ENCODE measurements at places on chromosomes 3 and 15.

DNA sequence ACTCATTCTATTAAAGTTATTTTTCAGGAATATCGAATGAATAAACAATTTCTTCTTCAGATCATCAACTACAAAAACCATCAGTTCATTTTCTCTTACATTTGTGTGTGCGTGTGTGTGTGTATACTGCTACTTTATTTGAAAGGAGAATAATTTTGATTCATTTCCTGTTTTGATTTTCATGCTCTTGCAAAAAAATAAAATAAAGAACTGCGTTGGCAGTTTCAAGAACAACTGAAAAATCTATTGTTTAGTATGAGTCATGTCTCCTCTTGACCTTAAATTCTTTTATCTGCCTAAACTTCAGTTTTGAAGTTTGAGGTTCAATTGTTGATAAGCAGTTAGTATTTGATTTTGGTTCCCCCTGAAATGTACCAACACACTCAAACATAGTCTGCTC, 540.8 kb downstream of the FGF12 start:
- DNase-seq, result no peak

- DNase-seq, result no peak
Measured at GRCh38 chr3:140424211-140424610, 253.7 kb upstream of the TRIM42 start.

DNA sequence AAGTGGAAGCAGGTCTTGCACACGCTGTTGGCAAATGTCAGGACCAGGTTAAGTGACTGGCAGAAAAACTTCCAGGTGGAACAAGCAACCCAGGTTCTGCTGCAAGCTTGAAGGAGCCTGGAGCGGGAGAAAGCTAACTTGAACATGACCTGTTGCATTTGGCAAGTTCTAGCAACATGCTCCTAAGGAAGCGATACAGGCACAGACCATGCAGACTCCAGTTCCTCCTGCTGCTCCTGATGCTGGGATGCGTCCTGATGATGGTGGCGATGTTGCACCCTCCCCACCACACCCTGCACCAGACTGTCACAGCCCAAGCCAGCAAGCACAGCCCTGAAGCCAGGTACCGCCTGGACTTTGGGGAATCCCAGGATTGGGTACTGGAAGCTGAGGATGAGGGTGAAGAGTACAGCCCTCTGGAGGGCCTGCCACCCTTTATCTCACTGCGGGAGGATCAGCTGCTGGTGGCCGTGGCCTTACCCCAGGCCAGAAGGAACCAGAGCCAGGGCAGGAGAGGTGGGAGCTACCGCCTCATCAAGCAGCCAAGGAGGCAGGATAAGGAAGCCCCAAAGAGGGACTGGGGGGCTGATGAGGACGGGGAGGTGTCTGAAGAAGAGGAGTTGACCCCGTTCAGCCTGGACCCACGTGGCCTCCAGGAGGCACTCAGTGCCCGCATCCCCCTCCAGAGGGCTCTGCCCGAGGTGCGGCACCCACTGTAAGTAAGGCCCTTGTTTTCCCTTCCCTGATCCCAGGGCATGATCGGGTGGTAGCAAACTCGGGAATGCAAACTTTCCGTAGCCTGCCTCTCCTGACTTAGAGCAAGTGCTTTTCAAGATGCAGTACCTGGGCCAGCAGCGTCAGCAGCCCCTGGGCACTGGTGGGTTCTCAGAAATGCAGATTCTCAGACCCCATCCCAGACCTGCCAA, 759 bp downstream of the GALNT15 start:
- DNase-seq, result no peak

DNA sequence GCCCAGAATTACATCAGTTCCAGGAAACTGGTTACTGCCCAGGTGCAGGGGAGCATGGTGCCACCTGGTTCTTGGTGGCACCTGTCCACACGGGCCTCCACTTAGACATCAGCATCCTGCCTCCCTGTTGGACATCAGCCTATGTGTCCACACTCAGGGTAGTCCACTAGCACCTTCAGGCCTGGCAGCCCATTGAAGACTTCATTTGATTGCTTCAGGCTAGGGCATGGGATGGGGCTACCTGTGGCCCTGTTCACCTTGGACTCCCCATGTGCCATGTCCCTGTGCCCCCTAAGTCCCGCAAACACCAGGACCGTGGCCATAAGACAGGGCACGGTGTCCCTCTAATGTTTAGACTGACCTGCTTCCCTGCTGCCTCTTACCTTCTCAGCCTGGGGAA, 30.9 kb downstream of the CYP8B1 start:
- no peak for DNase-seq

DNA sequence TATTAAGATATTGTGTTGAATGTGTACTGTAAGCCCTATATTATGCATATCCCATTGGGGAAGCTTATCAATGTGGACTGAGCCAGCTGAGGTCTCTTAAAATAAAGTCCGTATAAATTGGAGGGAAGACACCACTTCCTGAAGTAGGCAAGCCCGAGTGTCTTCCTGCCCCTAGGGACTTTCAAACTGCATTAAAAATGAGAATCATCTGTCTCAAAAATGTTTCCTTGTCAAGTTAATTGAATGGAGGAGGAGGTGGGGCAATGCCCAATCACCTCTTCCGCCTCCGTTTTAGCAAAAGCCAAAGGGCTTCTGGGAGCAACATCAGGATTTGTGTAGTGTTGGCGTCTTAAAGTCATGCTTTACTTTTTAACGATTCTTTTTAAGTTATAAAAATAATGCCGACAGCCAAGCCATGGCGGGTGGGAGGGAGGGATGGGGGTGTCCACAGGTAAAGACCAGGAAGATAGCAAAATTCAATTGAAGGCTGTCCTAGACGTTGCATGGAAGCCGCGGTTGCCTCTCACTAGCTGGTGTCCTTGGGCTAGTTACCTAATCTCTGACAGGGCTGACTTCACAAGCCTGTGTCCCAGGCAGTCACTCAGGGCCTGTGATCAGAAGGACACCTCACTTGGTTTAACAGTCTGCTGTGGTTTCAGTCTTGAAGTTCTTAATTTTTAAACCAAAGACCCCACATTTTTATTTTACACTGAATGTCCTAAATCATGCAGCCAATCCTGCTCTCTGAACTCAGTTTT, 524.9 kb upstream of the PROK2 start:
- no peak for DNase-seq

DNA sequence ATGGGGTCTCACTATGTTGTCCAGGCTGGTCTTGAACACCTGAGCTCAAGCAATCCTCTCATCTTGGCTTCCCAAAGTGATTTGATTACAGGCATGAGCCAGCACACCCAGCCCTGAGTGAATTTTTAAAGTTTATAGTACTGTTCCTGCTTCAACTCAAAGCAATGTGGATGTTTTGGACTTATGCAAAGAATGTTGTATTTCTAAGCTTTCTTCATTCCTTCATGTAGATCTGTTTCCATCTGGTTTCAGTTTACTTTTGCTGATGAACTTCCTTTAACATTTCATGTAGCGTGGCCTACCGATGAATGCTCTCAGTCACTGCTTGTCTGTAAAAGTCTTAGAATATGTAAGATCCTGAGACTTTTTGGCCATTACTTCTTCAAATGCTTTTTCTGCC, 23.2 kb downstream of the NRG4 start:
- no peak for DNase-seq

DNA sequence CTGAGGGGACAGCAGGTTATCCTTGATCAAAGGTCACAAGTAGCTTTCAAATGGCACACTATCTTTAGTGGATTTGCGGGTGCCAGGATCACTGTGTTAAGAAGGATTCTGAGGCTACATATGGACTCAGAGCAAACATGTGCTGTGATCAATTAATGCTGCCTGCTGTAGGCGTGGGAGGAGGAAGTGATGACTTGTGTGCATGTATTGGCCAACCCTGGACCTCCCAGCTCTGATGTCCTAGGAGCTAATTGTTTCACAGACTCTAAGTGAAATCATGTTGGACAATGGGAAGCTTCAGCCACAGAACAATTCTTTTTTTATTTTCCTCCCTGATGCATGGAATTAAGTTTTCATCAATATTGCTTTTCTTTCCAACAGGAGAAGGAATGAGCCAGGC, 24.4 kb downstream of the FAH start:
- DNase-seq, result no peak

DNA sequence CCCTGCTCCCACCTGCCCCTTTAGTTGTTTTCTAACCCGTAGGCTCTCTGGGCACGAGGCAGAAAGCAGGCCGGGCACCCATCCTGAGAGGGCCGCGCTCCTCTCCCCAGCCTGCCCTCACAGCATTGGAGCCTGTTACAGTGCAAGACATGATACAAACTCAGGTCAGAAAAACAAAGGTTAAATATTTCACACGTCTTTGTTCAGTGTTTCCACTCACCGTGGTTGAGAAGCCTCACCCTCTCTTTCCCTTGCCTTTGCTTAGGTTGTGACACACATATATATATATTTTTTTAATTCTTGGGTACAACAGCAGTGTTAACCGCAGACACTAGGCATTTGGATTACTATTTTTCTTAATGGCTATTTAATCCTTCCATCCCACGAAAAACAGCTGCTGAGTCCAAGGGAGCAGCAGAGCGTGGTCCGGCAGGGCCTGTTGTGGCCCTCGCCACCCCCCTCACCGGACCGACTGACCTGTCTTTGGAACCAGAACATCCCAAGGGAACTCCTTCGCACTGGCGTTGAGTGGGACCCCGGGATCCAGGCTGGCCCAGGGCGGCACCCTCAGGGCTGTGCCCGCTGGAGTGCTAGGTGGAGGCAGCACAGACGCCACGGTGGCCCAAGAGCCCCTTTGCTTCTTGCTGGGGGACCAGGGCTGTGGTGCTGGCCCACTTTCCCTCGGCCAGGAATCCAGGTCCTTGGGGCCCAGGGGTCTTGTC, 48.5 kb downstream of the PGPEP1L start:
- DNase-seq, result no peak

- no peak for DNase-seq
Measured at GRCh38 chr15:40247406-40247971, 8.6 kb downstream of the PAK6 start.

DNA sequence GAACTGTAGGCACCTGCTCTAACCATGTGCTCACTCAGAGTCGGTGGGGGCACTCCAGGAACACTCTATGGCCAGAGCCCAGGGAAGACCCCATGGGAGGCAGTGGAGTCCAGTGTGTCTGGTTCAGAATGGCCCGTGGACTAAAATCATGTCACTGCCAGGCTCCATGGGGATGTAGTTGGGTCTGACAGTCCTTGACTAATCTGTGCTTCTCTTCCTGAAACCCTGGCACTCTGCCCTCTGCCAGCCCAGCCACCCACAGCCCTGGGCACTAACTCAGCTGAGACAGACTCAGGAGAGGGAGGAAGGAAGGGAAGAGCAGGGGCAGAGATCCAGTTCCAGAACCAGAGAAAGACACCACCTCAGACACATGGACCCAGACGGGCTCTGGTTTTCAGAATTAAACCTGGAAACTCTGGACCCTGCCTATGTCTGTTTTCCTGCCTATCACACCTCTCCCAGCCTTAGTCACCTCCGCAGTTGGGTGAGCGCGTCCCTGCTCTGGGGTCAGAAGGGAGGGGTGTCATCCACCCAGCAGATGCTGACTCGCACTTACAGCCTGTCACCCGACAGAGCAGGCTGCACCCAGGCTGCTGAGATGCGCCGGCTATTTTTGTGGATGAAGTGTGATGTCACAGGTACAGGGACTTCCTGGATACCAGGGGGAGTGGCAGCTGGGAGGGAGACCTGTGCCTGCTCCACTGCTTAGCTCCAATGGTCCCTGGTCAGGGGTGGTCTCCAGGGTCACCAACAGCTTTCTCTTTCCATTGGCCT, 56.8 kb upstream of the INSYN1 start:
- DNase-seq, result no peak

DNA sequence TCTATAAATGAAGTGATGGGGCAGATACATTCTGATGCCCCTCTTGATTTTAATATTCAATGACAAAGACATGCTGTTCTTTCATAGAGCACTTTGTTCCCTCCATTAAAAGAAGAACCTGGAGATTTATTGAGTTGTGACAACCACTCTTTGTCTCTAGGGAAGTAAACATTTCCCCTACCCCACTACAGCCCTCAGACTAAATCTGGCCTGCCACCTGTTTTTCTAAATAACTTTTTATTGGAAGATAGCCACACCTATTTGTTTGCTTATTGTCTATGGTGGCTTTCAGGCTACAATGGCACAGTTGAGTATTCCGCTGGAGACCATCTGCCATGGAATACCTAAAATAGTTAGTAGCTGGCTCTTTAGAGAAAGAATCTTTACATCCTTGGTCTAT, 41.2 kb upstream of the ZNF385D start:
- no peak for DNase-seq

DNA sequence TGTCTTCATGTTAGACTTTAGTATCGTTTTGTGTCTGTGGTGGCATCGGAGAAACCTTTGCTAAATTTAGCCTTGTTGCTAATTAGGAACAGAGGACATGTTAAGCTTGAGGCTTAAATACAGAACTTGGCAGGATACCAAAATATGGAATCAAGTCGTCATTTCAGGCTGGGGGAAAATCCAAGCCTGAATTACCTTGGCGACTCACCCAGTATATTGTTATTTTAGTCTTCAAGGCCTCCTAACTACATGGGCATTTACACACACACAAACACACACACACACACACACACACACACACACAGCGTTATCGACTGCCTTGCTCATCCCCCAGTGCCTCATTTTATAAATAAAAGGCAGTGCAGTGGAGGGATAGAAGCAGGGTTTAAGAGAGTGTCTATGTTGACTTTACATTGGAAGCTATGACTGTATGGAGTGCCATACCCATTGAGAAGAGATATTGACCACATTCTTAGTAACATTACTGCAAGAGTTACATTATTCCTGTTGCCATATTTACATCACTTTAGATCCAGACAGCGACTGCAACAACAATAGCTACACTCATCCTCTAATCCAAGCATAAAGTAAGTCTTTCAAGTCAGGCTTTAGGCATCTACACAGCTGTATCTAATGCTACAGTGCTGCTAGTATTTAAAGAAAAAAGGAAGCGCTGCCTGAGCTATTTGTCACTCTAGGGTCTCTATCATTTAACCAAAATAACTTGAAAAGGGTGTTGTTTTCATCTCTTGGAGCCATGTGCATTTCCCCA, 210.8 kb upstream of the SEMA6D start:
- no peak for DNase-seq

GRCh38 chr3:55816794-55817576, 329.9 kb upstream of the WNT5A start:
- no peak for DNase-seq

DNA sequence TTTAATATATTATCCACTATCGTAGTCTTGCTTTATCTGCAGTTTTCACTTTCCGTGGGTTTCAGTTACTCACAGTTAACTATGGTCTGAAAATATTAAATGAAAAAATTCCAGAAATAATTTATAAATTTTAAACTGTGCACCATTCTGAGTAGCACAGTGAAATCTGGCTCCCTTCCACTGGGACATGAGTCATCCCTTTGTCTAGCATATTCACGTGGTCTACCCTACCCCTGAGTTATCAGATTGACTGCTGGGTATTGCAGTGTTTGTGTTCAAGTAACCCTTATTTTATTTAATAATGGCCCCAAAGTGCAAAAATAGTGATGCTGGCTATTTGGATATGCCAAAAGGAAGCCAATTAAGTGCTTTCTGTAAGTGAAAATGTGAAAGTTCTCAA, 539.5 kb upstream of the AGTR1 start:
- DNase-seq, result no peak
